ENCODE measurements at places on chromosomes 3 and 15.

GRCh38 chr3:9902372-9903237 lies at the start of gene IL17RE:
Gene IL17RE, plus strand, starts transcription at chr3:9902848. Its CDS starts 85 bp downstream, at chr3:9902933.
- no peak for DNase-seq

- DNase-seq, result no peak
Measured at GRCh38 chr3:127324913-127325628, 37.2 kb upstream of the PRR20G start.

DNA sequence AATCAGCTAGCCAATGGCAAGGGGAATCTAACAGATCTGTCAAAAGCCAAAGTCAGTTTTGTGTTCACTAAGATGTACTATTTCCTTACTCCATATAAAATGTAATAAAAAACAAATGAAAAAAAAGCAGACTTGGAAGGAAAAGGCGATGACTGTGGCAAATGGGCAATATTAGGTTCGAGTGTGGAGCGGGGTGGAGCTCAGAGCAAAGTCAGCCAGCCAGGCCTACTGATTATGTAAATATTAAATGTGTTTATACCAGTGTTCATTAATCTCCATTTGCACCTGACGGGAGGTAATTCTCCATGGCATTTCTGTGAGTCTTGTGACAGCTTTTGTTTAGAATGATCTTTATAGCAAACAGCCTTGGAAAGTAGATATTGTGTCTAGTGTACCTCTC lies 96.2 kb upstream of the KCNMB2 start:
- no peak for DNase-seq

DNA sequence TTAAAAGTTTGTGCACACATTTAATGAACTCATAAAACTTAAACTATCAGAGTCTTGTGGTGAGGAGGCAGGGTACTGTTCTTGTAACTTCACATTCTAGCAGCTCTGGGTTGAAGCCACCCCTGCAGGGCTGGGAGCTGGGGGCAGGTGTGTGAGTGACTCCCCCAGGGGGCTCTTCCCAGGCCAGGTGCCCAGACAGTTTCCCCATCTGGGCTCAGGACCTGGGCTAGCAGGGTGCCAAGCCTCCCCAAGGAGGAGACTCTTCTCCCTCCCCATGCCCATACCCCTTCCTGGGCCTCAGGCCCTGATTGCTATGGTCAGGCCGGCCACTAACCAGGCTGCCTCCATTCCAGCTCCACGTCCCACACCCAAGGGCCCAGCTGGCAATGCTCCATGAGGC lies 22.0 kb upstream of the CHCHD6 start:
- DNase-seq, result no peak

- DNase-seq, result no peak
Measured at GRCh38 chr3:126311338-126311978, 45.8 kb downstream of the KLF15 start.

GRCh38 chr15:29090617-29091466 lies 178.8 kb downstream of the NSMCE3 start:
- peak; percentile 24 for DNase-seq

DNA sequence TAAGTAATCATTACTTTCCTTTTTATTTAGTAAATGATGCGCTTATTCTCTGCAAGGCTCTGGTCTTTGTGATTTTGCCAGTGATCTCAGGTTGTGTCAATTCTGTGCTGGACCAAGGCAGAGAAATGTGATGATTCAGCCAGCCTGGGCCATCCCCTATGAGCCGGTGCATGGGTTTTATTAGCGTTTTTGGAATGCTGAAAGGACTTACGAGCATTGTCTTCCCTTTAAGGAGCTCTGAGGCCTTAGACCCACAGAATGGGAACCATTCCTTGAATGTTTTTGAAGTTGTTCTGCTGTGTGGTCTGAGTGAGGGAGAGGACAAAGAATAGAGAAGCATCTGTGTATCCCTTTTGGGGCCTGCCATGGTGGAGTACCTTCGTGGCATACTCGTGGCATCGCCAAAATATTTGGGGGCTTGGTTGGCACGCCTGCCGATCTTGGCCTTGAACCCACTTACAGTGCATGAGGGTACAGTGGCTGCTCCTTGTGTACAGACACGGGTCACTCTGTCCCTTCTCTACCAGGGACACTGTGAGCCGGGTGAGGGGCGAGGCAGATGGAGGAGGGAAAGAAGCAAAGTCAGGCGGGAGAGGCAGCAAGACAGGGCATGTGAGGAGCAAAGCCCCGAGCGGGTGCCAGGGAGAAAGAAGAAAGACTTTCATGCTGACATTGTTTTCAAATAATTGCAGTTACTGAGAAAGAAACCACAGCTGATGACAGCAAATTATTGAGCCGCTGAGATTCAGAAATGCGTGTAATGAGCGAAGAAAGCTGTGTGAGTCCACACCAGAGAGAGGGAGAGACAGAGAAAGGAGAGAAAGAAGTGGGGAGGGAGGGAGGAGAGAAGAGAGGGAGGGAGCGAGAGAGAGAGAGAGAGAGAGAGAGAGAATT lies 269.4 kb upstream of the RGMA start:
- no peak for DNase-seq
